ENCODE measurements at places on chromosomes 1 and 21.

DNA sequence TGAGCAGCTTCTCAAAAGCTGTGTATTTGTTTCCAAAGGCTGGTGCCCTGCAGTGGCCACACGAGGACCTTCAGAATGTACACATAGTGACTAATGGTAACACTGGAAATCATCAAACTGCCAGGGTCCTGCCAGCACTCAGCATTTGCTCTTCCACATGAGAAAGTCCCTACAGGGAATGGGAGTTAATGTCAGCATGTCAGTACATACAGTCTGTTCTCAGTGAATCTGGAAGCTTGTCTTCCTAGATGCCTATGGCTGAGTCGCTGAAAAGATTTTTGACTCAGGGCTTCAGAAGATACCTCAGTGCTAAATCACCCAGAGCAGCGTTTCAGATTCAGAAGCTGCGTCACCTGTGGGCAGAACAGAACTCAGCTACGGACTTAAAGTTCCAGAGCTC, 108.2 kb downstream of the CDC7 start:
- DNase-seq = no peak

DNA sequence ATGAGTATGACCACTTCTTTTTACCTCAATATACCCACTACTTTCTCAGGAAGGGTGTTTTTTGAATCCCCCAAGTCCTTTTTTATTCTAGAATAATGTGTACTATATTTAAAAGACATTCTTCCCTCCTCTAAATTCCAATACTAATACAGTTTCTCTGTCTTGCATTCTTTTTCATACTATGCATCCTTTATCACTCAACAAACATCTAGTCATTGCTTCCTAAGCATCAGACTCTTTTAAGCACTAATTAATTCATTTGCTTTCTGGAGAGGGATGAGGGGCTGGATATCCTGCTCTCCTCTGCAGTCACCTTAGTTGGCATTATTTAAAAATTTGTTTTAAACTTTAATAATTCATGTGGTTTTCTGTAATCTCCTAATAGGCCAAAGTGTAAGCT, 838.8 kb downstream of the KCNT2 start:
- no peak for DNase-seq

DNA sequence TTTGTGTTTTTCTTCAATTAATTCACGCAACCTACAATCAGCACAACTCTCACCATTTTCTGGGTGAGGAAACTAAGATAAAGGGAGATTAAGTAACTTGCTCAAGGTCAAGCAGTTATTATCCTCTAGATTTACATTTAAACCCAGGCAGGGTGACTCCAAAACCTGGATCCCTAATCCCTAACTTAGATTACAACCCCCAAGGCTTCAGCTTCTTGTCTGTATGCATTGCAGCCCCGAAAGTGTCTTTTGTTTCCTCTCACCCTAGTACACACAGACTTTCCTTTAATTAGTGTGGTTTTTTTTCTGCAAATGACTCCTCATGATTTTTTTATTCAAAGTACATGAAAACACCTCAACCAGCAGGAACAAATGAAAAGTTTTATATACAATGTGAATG, 748.6 kb upstream of the ADGRL2 start:
- no peak for DNase-seq

DNA sequence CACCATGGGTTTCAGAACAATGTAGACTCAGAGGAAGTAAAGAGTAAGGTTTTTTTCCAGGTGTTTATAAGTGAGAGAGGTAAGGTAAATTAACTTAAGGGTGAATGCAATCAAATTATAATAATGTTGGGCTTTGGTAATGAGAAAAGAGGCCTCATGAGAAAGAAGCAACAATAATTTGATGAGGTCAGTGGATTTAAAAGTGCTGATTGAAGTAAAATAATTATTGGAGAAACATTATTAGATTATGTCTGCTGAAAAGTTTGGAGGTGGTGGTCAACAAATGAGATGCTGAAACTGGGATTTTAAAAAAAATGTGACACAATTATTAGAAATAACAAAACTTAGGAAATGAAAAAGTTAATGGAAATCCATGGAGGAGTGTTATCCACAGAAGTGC, 187.4 kb upstream of the BRINP3 start:
- no peak for DNase-seq
